ENCODE measurements at places on chromosomes 13 and 19.
A peak's percentile ranks its signal among the peaks of the same experiment; 100 is the strongest.

- DNase-seq: peak; percentile 91
Observed at GRCh38 chr19:8526345-8527091, 12.6 kb upstream of the ZNF414 start.

DNA sequence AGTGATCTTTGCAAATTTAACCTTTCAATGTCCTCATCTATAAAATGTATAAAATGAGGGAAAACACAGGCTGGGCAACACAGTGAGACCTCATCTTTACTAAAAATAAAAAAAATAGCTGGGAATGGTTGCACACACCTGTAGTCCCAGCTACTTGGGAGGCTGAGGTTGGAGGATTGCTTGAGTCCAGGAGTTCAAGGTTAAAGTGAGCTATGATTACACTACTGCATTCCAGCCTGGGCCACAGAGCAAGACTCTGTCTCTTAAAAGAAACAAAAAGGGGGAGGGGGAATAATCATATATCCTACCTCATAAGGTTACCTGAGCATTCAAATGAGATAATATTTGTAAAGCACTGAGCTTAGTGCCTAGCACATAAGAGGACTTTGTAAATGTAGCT, 5.8 kb downstream of the MTRF1 start:
- no peak for DNase-seq

DNA sequence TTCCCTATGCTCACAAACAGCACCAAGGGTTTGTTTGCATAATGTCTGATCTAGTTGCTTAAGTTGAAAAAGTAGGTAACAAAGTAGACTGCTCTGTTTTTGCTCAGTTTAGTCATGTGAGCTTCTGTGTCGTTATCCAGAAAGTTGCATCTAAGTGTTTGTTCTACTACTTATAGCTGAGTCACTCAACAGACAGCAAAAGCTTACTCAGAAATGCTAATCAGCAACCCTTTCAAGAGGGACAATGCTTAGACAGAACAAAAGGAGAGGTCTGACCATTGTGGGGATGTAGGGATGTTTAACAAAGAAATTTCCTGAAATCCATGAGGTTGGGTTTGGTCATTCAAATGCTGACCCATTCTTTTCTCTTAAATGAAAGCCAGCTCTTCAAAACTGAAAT, 106.4 kb downstream of the ATP8A2 start:
- DNase-seq: no peak

- no peak for DNase-seq
Observed at GRCh38 chr19:54369082-54369687, 4.5 kb upstream of the LAIR1 start.

DNA sequence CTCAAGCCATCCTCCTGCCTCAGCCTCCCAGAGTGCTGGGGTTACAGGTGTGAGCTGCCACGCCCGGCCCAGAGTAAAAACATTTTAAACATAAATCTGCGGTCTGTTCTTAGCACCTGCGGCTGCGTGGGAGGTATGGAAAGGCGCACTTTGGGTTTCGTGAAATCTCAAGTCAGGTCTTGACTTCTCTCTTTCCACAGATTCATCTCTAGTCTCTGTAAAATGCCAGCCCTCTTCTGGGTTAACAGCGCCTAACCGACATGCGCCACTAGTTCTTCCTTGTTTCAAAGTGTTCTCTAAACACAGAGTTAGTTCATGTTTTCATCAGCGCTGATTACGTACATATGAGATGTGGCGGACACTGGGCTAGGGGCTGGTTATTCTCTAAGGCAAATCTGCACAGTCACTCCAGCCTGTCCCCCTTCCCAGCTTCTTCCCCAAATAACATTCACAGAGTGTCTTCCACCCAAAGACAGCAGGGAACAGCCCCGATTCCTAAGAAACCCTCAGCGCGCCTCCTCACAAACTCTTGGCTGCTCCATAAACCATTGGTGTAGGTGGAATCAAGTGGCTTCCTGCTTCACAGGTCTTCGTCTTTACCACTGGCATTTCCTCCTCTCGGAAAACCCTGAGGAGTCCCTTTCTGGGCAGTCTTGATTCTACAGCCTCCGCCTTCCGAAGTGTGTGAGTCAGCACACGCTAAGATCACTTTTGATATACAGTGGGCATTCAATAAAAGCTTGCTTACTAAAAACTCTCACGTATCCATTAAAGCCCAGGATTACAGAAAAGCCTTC, 1.4 kb downstream of the PARP4 start:
- DNase-seq: peak; percentile 98

- DNase-seq: no peak
Observed at GRCh38 chr13:71087432-71087831, 779.6 kb downstream of the DACH1 start.

DNA sequence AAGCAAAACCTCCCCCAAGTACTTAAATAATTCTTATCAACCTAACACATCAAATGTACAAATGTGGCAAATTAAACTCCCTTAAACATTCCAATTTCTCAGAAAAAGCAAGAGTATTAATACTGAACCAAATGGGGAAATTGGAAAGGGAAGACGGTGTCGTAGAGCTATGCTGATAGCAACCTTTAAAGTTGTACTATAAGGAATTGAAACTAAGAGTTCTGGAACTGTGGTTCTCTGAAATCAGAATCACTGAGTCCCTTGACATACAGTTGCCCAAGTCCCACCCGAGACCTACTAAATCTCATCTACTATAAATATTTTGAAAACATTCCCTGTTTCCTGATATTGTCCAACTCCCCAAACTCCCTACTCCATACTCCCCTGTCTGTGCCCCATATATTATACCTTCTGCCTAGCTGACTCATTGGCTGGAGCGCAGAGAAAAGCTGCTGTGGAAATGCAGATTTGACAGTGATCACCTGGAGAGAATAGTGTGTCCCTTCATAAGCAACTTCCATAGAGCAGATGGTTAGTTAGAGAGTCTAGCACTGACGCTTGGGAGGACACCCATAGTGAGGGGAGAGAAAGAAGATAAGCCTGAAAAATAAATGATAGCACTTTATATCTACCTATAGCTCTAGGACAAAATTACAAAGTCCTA, 51.4 kb upstream of the ITM2B start:
- DNase-seq: no peak

- DNase-seq: peak; percentile 18
Observed at GRCh38 chr19:46131485-46132143, 7.1 kb upstream of the IGFL3 start.

GRCh38 chr19:49808711-49809159, 4.4 kb downstream of the FUZ start:
- peak; percentile 79 for DNase-seq

DNA sequence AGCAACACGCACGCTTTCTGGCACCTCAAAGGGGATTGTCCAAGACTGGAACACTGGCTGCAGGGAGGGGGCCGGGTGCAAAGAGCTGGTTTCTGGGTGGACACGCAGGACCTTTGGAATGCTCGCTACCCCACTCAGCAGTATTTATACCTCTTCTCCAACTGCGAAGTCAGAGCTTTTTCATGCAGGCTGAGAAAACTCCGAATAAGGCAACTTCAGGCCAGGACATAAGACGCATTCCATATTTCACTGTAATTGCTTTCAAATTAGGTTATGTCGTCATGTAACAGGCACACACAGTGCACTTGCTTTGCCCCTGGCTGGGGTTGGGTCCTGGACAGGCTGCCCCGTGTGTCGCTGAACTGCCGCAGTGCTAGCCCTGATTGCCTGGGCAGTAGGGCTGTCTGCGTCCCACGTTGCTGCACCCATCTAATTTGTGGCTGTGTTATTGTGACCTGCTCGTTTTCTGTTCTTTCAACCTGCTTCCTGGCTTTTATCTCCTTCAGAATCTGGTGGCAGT, 44.5 kb downstream of the ACTN4 start:
- DNase-seq: peak; percentile 98

DNA sequence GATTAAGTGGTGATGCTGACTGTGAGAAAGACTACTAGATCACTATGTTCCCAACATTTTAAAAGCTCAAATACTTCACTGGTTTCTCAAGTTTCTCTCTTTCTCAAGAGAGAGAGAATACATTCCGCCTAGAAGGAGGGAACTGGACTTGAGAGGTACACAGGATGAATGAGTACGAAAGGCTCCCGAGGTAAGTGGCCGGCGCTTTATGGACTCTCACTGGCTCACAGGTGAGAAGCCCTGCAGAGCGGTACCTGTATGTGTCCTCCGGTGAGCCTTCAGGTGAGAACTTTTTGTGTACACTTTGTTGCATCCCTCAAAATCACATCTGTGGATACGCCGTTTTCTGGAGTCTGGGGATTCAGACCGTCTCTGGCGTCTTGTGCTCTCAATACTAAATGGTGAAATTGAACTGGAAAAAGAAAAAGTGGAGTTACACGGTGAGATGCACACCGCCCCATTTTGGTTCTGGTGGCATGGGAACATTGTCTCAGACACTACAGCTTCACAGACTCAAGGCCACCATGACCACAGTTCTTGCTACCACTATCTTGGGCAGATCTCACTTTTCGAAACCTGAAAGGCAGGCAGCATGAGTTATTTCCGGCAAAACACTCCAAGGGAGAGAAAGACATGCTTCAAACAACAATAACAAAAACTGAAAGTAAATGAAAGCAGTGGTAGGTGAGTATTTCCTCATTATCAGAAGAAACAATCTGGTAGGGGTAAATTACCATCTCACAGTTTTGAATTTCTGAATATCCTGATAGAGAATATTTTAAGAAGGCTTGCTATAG, 418.9 kb downstream of the KLF12 start:
- DNase-seq: no peak

DNA sequence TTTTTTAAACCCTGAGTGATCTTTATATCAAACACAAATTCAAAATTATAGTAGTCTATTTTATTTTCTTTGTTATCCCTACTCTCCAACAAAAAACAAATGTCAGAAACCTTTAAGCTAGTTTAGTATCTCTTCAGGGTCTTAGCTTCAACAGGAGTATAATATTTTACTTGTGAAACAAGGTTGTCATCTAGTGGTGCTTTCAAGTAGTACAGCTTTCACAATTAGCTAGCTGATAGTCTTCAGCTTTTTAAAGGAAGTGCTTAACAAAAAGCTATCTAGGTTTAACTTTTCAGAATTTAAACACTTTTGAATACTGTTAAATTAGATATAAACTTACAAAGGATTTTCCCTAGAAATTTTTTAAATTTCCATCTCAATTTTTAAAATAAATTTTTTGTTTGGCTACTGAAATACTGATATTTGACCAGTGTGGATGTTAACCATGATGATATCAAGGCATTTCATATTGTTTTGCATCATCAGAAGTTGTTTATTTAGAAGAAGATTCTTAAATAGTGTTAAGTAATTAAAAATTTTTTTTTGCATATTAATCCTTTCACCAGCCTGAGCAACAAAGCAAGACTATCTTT, 34.2 kb downstream of the TDRD3 start:
- peak; percentile 71 for DNase-seq

DNA sequence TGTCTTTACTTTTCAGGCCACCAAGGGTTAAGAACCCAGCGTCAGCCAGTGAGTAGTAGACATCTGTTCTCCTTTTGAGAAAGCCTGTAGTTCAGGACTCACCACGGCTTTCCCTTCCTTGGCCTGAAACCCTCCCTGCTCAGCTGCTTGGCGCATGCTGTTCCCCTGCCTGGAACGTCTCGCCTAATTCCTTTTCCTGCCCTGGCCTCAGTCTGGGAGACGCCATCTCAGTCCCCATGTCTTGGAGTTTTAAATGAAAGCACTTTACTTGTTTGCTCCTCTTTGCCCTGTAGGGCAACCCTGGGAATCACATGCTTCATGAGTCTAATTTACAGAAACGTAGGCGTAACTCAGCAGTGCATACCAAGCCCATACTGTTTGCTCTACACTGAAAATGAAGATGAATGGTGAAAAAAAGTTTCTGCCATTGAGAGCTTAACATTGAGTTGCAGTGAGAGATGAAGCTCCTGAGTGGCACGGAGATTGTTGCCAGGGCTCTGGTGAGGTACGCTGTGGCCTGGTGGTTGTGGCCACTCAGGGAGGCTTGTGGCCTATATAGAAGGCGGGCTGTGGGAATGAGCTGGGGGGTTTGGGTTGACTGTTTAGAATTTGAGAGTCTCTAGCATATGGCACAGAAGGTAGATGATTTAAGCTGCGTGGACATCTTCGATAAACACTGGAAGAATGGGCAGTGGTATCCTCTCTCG, 52.8 kb downstream of the GATAD2A start:
- DNase-seq: no peak

DNA sequence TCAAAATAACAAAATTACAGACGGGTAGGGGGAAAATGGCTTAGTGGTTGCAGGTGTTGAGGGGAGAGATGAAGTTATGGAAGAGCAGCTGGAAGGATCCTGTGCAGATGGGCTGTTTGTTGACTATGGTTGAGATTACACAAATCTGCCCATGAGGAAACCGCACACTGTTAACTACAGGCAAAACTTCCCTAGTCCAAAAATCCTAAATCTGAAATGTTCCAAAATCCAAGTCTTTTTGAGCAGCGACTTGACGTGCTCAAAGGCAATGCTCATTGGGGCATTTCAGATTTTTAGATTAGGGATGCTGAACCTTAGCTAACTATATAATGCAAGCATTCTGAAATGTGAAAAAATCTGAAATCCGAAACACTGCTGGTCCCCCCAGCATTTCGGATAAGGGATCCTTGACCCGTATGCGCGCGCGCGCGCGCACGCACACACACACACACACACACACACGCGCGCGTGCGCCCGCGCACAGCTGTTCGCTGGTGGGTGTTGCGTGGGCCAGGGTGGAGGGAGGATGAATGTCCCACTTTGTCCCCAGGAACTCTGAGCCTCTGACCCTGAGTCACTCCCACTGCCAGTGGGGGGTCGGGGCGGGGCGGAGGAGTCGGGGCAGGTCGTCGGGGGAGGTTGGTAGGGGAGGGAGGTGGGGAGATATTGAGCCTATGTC, 6.8 kb downstream of the F2RL3 start:
- no peak for DNase-seq

- DNase-seq: no peak
Observed at GRCh38 chr13:59547950-59548349, 615.8 kb downstream of the DIAPH3 start.

GRCh38 chr19:38478273-38478971, 44.9 kb downstream of the RYR1 start:
- DNase-seq: peak; percentile 3

GRCh38 chr19:50870417-50871089, 2.7 kb upstream of the KLK2 start:
- no peak for DNase-seq

DNA sequence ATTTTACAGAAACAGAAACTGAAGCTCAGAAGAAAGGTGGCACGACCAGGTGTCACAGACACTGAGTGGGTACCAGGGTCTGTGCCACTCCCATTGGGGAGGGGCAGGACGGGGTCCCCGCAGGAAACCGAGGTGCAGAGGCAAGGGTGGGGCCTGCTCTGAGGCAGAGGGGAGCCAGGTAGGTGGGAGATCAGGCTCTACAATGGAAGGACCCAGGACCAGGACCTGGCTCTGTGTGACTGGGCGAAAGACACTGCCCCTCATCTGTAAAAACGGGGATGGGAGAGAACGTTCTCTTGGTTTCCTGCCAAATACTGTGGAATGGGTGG, 2.8 kb downstream of the PTGIR start:
- DNase-seq: no peak

- peak; percentile 89 for DNase-seq
Observed at GRCh38 chr19:9309974-9310446, 372 bp upstream of the ZNF699 start.

Data from iris pigment epithelial cell (primary cell).